Brain (organoid and tissue), 16 donors: ENCODE measurements at places on chromosomes 16 and 17.

DNA sequence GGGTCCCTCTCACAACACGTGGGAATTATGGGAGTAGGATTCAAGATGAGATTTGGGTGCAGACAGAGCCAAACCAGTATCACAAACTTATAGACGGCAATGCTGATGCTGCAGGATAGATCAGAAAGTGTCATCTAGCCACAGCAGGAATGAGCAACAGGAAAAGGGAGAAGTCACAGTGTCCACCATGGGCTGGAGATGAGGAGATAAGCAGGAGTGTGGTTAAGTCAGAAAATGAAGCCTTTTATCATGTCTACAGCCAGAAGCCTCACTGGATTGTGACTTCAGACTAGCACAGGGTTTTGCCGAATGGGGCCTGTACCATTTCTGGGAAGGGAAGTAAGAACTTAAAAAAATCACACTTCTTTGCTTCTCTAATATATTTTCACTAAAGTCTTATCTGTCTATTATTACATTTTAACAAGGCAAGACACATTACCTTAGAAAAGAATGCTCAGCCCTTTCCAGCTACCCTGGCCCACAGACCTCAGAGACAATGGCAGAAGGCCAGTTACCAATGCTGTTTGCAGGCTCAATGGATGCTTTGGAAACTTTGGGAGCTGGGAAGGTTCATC, 490.2 kb upstream of the SALL1 start:
- DNase-seq = no peak

DNA sequence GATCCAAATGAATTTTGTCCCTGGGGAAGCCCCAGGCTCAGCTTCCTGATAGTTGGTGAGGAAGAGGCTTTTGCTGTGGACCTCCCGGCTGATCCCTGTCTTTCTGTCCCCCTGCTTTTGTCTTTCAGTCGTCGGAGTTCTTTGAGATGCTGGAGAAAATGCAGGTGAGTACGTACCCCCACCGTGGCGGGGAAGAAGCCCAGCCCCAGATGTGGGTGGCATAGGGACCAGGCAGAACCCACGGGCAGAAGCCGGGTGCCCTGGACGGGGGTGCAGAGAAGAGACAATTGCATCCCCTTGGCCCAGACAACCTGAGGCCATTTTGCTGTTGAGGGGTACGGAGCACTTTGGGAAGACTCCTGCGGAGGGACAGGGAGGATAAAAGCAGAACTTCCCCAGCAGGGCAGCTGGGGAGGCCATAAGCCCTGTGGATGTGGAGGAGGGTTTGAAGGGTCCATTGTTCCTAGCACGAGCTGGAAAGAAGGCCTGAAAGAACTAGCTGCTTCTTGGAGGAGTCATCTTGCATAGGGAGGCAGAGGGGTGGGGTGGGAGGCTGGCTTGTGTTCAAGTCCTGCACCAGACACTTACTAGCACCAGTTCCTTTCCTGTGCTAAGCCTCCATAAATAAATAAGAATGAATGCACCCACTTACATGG, 105.6 kb downstream of the OR1D5 start:
- DNase-seq = no peak

DNA sequence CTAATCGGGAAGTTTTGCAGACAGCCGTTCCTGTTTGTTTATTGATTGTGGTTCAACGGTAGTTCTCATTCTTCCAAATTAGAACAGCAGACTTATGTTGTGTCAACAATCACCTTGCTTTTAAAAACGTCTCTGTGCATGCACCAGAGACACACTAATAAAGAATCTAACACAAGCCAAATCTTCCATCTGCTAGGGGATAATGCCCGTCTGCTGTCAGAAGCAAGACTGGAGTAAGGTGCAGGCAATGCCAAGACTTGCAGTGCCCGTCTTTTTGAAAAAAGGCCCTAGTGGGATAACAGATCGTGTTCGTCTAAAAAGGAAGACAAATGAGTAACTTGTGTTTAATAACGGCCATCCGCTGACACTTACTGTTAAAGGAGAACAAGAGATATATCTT, 158.4 kb downstream of the KCNJ2 start:
- peak; percentile 11 for DNase-seq

DNA sequence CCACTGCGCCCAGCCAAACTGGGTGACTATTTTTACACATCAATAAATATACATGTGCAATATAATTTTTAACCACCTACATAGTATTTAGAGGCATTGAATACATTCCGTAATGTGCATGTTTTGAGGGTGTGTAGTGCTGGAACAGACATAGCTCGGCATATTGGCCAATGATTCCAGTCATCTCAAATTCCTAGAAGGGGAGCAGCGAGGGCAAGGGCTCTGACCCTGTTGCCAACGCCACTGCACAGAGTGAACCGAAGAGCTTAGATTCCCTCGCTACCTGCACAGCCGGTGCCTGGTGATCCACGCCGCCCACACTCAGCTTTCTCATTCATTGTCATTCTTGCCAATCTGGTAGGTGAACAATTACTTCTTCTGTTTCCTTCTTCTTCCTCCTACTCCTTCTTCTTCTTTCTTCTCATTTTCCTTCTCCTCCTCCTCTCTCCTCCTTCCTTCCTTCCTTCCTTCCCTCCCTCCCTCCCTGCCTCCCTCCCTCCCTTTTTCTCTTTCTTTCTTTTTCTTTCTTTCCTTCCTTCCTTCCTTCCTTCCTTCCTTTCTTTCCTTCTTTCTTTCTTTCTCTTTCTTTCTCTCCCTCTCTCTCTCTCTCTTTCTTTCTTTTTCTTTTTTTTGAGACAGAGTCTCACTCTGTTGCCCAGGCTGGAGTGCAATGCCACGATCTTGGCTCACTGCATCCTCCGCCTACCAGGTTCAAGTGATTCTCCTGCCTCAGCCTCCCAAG, 26.3 kb upstream of the ATP2A3 start:
- DNase-seq = no peak

- no peak for DNase-seq
These were observed 14.2 kb downstream of the LGALS3BP start for GRCh38 chr17:78965491-78965924.

- DNase-seq = peak; percentile 66
These were observed 44.3 kb upstream of the HELZ start for GRCh38 chr17:67289181-67289876.

GRCh38 chr16:57042157-57043111, 49.9 kb upstream of the CPNE2 start:
- DNase-seq = no peak
